ENCODE measurements at places on chromosomes 6 and 20.

- DNase-seq, result no peak
Observed at GRCh38 chr6:44470115-44470464, 82.6 kb downstream of the CDC5L start.

DNA sequence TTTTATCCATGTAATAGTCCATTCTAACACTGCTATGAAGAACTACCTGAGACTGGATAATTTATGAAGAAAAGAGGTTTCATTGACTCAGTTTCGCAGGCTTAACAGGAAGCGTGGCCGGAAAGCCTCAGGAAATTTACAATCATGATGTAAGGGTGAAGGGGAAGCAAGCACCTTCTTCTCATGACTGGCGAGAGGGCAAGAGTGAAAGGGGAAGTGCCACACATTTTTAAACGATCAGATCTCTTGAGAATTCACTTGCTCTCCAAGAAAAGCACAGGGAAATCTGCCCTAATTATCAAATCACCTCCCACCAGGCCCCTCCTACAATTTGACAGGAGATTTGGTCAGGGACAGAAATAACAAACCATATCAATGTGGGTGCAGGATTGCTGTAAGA, 859.7 kb downstream of the EPHA7 start:
- DNase-seq, result no peak

DNA sequence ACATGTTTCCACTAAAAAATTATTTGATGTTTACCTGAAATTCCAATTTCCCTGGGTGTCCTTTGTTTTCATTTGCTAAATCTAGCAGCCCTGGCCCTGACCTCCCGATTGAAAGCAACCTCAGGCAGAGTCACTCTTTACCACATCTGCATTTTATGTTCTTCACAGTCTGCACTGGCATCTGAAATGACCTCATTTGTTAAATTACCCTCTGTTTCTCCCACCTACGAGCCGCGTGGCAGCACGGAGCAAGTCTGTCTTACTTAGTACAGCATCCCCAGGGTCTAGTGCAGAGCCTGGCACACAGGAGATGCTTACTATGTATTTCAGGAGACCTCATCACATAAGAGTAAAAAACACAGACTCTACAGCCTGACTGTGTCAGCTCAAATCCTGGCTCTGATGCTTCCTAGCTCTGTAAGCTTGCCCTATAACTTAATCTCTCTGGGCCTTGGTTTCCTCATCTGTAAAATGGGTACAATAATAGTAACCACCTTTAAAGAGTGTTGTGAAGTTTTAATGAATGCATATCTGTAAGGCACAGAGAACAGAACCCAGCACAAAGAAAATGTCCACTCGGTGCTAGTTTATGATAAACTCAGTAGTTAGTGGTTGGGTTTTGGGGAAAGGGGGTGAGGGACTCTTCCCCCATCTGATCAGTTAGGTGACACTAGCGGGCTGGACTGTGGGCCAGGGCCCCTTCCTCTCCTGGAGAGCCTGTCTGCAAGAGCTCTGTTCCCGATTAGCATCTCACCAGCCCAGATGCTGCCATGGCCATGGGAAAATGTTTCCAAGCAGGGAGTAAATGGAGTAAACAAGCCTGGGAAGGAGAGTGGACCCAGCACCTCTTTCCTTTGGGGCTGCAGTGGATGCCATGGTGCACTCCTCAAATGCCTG, 88.2 kb downstream of the PREX1 start:
- no peak for DNase-seq

DNA sequence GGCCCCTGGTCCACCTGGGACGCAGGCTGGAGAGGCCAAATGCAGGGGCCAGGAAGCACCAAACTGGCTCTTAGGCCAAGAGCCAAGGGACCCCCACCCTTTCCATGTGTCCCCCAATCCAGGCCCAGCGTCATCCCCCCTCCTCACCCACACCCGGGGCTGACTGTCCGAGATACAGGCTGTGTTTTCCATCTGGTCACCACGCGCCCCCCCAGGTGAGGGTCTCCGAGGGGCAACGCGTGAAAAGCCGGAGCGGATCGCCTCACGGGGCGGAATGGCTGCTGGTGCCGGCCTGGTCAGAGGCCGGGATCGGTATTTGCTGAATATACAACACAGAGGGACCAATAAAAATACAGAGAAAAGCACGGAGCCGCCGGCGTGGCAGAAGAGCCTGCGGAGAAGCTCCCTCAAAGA, 5.2 kb upstream of the ABHD16B start:
- DNase-seq, result no peak

DNA sequence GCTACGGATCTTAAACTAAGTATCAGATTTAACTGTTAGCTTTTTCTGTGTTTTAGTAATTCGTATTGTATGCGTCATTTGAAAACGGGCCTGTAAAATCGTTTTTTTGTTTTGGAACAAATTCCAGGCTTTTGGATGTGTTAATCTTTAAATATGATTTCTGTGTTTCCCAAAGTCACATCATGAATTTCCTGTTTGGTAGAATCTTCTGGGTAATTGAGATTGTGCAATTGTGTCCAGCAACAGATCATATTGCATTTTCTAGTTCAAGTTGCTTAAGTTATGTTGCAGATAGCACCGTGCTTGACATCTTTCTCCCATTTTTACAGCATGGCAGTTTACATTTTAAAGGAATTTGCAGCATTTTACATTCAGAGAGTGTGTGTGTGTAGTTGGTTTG, 1.9 kb downstream of the MAPK14 start:
- DNase-seq, result peak; percentile 66

- peak; percentile 23 for DNase-seq
Observed at GRCh38 chr20:1375515-1375914, 17.3 kb downstream of the FKBP1A start.

DNA sequence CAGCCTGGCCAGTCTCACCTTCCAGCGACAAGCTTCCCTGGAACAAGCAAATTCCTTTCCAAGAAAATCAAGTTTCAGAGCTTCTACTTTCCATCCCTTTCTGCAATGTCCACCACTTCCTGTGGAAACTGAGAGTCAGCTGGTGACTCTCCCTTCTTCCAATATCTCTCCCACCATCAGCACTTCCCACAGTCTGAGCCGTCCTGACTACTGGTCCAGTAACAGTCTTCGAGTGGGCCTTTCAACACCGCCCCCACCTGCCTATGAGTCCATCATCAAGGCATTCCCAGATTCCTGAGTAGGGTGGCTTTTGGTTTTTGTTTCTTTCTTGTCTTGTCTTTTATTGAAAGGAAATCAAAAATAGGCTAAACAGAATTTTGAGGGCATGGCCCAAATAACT, 24.3 kb downstream of the MYCT1 start:
- no peak for DNase-seq

DNA sequence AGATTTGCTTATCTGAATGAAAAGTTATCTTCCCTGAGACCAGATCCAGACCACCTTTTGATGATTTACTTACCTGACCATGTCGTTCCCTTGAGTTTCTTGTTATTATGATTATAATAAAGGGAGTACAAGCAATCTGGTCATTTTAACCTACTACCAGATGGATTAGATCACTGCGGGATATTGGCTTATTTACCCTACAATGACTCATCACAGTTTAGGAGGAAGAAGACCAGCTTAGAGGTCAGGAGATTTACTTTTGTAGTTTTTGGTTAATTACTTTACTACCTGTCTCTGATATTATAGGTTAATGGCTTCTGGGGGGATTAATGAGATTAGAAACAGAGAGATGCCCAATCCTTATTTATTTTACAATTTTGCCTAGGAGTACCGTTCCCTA, 10.7 kb downstream of the PKIB start:
- DNase-seq, result no peak

DNA sequence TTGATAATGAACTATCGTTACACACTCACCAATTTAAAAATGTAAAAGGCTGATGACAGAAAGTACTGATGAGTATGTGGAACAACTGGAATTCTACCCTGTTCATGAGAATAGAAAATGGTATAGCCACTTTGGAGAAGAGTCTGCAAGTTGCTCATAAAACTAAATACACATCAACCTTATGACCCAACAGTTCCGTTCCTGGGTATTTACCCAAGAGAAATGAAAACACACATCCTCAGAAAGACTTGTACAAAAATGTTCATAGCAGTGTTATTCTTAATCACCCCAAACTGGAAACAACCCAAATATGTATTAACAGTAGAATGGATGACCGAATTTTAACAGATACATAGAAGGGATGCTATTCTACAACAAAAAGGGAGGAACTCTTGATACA, 145.7 kb upstream of the LRFN2 start:
- DNase-seq, result no peak

- no peak for DNase-seq
Observed at GRCh38 chr6:169416249-169416648, 162.6 kb upstream of the THBS2 start.

DNA sequence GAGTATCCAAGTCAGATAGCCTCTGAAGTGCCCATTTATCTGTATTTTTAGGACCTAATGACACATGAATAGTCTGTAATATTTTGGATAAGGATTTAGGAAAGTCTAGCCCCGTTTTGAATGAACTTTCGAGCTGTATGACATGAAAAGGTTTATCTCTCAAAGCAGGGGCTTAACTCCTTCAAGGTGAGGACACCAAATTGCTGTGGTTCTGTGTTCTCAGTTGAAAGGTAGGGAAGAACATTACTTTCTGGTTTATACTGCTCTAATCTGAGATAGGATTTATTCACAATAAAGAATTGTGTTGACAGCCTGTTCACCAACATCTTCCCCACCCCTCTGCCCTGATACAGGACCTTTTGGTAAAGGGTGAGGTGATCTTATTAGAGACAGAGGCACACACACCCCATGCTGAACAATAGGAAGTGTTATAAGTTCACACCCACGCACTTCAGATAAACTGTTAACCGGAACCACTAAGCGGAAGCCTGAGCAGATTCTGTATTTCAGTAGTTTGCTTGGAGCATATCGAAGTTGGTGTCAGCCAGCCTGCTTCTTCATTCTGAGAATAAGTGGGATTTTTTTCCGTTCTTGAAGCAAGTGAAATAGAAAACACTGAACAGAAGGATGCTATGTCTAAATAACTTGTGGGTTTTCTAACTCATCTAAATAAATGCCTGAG, 223.3 kb downstream of the TMEM242 start:
- DNase-seq, result no peak

DNA sequence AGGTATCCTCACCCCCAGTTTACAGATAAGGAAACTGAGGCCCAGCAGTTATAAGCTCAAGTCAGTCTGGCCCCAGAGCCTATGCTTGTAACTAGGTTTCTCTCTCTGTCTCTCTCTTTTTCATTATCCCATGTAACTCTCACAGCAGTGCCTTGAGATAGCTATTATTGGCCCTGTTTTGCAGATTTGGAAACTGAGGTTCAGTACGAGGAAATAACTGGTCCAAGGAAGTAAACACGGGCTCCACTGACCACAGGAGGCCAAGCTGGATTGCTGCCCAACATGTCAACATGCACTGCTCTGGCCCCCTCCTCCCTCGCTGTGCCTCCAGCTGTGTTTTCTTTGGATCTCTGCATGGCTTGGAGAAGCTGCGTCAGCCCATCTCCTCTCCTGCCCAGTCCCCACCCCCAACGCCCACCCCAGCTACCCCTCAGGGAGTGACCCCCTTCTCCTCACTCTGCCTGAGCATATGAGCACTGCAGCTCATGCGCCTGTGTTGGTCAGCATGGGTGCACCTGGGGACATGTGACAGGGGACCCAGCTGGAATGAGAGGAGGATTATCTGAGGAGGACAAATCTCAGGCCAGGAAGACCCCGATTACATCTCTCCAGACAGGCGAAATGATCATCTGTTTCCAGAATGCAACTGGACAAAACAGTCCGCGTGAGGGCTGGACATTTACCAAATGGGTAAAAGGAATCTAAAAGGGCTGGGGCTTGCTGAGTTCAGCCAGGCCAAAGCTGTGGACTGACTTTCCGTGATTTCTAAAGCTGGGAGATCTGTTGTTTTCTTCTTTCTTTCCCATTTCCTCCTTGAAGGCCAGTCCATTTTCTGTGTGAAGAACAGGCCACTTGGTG, 7.8 kb upstream of the PLTP start:
- DNase-seq, result no peak

DNA sequence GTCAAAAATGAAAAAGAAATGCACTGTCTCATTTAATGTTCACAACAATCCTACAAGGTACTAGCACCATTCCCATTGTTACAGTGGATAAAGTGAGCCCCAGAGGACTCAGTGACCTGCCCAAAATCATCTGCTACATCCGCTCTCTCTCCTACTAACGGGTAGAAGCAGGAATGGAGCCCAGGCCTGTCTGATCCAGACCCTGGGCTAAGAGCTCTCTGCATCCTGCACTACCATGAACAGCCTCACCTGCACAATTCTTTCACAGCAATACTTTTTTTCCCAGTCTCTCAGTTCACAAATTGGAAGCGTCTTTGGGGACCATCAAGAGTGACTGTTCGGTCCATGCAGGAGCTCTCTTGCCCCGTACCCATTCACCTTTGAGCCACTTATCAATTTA, 31.2 kb downstream of the ATP9A start:
- no peak for DNase-seq

- DNase-seq, result peak; percentile 27
Observed at GRCh38 chr6:34671801-34672656, 24.5 kb downstream of the ILRUN start.

DNA sequence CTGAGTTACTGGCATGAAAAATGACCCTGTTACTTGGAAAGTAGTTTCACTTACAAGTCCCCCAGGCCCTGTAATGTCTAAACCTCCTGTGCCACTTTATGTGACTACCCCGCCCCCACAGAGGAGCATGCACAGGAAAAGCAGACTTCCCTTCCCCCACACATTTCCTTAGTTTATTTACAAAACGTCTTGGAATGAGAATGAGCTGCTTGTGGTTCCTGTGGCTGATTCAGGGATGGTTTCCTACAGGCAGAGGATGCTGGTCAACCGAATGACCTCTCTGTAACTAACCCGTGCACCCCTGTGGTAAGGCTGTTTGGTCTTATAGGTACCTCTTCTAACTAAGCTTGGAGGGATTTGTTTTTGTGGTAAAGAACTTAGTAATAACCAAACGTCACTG, 28.5 kb downstream of the RSPO3 start:
- no peak for DNase-seq

DNA sequence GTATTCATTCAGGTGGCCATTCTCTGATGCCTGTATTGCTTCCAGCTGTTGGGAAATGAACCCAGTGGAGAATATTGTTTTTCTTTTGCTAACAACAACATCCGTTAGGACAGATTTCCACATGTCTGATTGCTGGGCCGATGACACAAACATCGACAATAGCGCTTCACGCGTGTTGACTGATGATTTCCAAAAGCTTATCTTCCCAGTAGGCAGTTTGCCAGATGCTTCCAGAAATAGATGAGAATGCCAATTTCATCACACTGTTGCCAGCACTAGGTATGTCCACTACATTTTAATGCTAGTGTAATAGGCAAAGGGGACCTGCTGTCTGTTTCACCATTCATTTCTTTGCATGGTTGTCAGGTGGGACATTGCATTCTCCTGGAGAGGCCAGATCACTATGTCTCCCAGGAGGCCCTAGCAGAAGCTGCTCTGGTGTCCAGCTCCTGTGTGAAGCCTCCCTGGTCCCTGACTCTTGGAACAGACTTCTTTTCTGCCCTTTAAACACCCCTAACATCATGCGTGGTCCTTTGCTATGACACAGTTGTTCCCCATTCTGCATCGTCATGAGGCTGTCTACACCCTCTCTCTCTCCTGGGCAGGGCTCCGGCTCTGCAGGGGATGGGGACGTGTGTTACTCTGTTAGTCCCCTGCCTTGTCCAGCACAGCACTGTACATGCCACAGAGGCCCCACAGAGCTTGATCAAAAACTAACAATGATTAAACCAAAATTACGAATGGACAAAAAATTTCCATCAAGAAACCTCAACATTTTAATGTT, 181.6 kb downstream of the CDH26 start:
- no peak for DNase-seq

Measured in RKO (cell line).